ENCODE measurements at places on chromosomes 1 and 21.

- DNase-seq, result no peak
Measured at GRCh38 chr1:35278886-35279554, 10.5 kb downstream of the ZMYM4 start.

DNA sequence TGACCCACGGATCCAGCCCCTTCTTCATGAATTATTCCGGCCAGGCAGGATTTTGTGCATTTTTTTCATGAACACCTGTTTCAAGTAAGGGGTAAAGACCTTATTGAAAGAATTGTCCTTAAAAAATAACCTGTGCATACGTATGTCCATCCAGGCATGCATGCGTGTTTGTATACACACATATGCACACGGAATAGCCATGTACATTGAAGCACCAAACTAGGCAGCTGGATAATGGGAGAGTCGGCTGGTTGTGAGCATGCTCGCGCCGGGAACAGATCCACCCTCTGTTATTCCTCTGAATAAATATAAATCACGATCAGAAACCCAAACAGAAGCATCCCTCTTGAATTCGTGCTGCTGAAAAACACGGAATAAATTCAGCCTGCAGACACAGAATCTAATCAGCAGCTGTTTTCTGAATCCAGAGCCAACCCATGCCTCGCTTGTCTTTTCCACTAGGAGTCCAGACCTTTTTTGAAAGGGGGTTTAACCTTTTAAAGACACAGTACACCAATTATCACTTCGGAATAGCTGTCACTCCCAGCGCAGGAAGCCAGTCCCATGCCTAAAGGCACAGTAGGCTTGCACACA, at the start of gene HIVEP3:
Gene HIVEP3, minus strand, starts transcription at position 473 of the 594 bp plus-strand sequence.
- no peak for DNase-seq

- DNase-seq, result no peak
Measured at GRCh38 chr1:65509912-65510680, 89.6 kb downstream of the LEPR start.

- no peak for DNase-seq
Measured at GRCh38 chr21:40667967-40668366, 179.0 kb downstream of the DSCAM start.

DNA sequence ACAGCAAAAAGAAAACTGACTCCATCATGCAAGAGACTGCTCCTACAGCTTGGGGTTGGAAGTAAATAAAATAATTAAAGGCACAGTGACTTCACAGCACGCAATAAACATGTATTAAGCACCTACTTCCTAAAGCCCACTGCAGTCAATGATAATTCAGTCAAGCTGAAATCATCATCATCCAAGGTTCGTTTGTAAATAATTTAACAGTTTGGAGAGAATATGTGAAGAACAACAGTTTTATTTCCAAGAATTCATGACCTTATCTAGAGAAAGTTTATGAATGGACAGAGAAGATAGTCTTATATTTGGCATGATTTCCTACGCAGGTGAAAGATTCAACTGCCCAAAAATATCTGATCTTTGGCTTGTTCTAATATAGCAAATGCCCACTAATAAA, 86.8 kb downstream of the SMYD3 start:
- no peak for DNase-seq

- DNase-seq, result no peak
Measured at GRCh38 chr21:32114419-32115035, 164.3 kb downstream of the MIS18A start.

DNA sequence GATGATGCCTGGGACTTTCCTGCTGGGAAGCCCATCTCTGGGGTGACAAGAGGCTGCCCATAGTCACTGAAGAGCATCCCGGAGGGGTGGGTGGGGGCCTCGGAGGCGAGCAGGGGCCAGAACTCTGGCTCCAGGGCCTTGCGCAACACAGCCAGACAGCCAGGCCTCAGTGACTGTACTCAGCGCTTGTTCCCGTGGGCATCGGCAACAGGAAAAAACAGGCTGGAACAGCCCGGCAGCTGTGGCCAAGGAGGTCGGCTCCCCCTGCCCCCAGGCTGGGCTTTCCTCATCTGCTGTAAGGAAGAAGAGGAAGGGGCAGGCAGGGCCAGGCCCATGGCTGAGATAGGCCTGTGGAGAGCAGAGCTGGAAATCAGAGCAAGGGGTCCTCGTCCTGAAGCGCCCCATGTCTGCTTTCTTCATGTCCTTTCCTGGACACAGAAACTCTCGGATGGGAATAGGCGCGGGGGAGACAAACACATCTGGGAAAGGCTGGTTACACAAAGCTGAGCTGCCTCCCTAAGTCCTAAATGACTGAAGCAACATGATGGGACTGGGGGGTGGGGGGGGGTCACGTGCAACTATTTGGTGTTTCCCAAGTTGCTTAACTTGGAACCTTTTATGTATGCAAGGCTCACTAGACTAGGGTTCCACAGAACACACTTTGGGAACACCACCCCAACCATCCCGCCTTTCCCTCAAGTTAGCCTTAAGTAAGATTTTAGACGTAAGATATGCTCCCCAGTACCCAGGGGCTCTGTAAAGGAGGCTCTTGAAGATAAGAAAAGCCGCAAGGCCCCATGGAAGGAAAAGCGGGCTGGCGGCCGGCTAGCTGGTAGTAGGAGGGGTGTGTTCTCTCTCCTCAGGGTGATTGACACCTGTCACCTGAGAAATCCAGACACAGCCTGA, 30.7 kb downstream of the HSPG2 start:
- peak; percentile 75 for DNase-seq

- DNase-seq, result no peak
Measured at GRCh38 chr1:23081376-23081775, 62.1 kb downstream of the KDM1A start.

- no peak for DNase-seq
Measured at GRCh38 chr1:228744356-228744755, 9.1 kb downstream of the RHOU start.

- DNase-seq, result peak; percentile 94
Measured at GRCh38 chr1:26472320-26472900, at the start of gene HMGN2. HMGN2 (plus strand) TSS chr1:26472440; CDS start chr1:26472613, 173 bp downstream.

- DNase-seq, result no peak
Measured at GRCh38 chr1:48196237-48196636, 26.3 kb upstream of the SLC5A9 start.

DNA sequence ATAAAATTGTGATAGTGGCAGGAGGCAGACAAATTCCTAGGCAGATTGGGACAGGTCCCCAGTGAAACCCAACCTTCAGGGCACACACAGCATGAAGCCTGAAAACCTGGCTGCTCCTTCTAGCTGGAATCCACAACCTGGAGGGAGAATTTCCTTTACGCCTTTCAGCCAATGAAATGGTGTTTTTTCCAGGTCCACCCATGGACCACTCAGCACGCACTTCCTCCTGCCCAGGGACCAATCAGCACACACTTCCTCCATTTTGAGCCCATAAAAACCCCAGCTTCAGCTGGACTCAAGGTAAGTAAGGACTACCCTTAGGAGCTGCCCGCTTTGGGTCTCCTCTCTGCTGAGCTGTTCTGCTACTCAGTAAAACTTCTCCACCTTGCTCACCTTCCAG, 120.1 kb downstream of the AKT3 start:
- DNase-seq, result no peak

DNA sequence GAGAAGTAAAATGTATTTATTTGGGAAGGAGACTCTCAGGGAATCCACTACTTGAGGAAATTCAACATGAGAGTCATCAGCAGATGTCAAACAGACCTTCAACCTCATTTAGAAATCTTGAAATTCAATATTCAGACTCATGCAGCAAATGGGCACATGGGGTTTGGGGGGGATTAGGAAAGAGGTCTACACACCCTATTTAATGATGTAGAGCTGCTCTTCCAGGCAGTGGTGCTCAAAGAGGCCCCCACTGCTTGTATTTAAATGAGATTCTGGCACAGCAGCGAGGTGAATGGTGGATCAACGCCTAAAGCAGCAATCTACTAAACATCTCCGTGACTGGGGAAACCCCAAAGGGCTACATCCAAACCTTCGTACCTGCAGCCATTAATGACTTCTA, 213.2 kb upstream of the C8B start:
- DNase-seq, result no peak

DNA sequence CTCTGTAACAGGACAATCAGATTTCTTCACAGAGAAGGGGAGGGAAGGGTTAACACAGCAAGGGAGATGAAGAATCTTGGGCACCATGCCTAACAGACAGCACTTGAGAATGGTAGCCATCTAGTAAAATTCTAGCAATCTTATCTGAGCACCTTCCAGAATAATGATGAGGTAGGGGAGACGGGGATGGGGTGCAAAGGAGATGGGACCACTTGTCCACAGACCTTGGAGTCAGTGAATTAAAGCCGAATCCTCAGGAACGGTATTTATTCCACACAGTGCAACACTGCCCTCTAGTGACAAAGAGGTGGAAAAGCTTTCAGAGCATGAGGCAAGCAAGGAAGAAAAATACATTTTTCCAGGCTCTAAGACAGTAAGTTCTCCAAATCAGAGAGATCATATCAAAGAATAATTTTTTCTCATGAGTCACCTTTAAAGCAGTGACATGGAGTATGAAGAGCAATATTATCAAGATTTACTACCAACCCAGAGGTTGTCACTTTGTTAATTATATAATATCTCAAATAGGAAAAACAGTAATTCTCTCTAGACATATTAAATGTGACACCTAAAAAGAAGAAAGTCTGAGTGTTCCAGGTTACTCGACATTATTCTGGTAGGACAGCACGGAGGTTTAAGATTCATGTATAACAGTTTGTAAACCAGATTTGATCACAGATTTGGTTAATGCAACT, 43.3 kb upstream of the LPAR3 start:
- peak; percentile 72 for DNase-seq

GRCh38 chr21:39630827-39631226, 18.1 kb downstream of the B3GALT5 start:
- DNase-seq, result peak; percentile 28

DNA sequence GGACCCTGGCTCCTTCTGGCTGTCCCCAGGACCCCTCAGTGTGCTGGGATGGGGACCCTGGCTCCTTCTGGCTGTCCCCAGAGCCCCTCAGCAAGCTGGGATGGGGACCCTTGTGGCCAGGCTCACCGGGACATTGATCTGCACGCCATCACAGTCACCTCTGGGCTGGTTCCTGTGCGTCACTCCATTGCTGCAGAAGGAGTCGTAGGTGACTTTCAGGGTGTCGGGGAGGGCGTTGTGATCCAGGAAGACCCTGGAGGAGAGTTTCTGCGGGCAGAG, 19.7 kb upstream of the PTTG1IP start:
- DNase-seq, result no peak

All from left lung (tissue), 14 donors.